Activated gamma-delta T cell (primary cell): ENCODE measurements at places on chromosomes 3 and 15.

DNA sequence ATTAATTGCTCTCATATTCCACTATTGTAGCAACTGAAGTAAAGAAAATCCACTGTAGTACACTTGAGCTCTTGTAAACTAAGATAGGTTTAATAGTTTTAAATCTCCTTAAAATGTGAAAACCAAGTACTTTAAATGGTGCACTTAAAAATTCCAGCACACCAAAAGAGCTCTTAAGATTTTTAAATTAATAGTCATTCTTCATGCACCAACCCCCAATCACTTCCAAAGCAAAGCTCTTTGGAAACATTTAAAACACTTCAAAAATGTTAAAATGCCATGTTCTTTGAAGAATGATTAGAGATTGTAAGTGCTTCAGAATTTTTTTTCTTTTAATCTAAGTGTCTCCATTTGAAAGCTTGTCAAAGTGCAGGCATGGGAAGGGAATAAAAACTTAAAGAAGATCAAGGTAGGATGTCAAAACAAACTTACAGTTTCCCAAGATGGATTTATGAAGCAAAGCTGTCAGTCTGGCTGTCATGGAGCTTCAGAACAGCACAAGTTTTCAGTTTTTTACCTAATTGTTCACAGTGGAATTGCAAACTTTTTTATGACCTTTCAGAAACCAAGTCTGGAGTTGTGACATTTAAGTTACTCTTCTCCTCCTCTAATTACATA lies 84.3 kb downstream of the ARPP21 start:
- no peak for DNase-seq

GRCh38 chr3:84965141-84965540 lies 6.4 kb downstream of the CADM2 start:
- no peak for DNase-seq

GRCh38 chr15:38414357-38414756 lies 39.6 kb upstream of the FAM98B start:
- DNase-seq = no peak

DNA sequence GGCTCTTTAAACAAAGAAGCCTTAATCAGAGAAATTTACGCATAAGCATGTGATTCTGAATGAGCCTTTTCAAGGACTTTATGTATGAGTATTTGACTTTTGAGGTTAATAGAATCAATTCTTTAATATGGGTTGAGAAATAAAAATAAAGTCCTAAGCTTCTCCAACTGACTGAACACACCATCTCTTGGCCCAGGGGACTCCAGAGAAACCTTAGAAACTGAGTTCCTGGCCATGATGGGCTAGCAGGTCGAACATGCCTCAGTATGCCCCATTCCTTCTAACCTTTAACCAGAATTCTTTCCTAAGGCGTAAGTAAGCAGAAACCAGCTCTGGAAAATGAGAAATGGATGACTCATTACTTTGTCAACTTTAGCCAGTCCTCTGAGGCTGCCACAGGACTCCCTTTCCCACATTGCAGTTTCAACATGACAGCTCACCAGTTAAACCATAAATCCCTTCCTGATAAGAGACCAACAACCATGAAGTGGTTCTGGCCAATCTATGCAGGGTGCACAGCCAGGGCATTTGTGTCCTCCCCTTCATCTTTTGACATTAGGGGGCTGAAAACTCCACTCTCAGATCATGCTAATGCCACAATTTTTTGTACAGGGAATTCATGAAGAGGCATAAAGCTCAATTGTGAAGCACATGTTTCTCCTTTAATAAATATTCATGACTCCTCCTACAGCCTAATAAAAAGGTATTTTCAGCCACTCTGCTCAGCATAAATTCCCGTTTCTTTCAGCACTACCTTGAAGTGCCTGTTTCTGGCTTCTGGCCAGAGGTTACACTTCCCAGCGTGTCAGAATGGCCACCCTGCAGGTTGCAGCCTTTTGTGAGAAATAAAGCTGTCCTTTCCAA lies 33.3 kb downstream of the TM4SF18 start:
- DNase-seq = no peak

GRCh38 chr15:34332553-34333120 lies 4.9 kb downstream of the SLC12A6 start:
- DNase-seq = no peak

- no peak for DNase-seq
Measured at GRCh38 chr3:44326019-44326418, 12.5 kb upstream of the TCAIM start.

DNA sequence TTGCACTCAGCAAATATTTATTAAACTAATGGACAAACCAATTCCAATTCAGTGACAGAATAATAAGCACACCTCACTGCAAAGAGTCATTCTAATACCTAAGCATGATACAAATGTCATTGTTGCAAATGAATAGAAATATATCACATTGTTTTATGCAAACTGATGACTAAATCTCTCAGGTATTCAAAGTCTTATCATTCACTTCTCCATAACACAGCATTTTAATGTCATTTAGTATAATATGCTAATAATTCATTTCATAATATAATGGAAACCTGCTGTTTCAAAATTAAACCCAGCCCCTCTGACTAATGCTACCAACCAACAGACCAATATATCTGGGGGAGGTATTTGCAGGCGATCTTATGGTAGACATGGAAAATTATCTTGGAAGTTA lies 71.8 kb downstream of the FGF7 start:
- DNase-seq = no peak

DNA sequence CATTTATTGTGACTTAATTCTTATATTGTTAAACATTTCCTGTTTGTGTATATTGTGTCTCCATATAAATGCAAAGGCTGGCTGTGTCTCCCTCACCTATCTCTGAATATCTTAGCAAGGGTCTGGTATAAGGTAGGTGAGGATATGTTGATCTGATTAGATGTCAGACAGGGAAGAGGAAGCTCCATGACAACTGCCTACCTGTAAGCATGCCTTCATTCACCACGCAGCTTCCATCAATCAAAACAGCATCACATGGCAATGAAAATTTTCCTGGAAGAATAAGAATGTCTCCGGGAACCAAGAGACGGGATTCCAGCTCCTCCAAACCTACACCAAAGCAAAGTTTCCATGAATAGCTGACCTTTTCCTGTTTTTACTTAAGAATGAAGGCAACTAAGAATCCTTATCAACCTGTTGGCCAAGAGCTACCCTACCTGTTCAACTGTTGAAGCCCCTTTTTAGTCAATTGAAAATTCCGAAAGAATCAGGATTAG lies 34.8 kb downstream of the ATP13A5 start:
- no peak for DNase-seq

DNA sequence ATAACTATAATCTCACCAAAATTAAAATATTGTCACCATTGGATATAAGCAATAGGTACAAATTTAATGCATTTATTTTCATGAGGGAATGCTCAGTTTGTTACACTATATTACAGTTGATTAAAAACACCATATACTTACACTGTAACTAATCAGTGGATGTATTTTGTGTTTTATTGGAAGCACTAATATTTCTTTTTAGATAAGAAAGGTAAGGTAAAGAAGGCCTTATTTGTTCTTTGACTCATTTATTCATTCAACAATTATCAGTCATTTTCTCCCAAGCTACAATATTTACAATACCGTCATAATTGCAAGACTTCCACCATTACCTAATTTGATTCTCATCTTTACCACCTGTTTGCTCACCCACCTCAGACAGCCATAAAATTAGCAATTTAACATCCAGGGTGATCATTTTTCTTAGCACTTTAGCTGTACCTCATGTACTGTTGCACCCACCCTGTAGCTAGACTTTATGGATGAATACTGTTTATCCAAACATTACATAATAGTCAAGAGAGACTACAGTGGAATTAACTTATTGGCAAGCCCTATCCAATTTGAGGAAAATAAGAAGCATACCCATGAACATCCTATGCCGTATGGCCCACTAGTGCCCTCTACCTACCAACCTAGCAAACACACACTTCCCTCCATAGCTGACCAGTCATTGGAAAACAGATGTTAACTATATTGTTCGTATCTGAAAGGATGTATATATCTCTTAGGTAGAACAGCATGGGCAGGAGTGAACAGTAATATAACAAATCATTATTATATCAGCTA lies 229.6 kb downstream of the BBX start:
- DNase-seq = no peak

- no peak for DNase-seq
Measured at GRCh38 chr15:97881346-97881965, 79.0 kb upstream of the ARRDC4 start.

GRCh38 chr15:101210466-101210865 lies 41.4 kb downstream of the CHSY1 start:
- DNase-seq = no peak

- no peak for DNase-seq
Measured at GRCh38 chr3:185422677-185423076, 59.7 kb downstream of the MAP3K13 start.
